Effector memory CD8-positive, alpha-beta T cell (primary cell): ENCODE measurements at places on chromosomes 1 and 21.

- H3K27me3 ChIP-seq = peaks cover 38% of the 10 kb centered on the region
- H3K36me3 ChIP-seq = no peaks in the 10 kb centered on the region
- DNase-seq = no peak
Observed at GRCh38 chr1:29362764-29363163, 126.4 kb downstream of the PTPRU start.

DNA sequence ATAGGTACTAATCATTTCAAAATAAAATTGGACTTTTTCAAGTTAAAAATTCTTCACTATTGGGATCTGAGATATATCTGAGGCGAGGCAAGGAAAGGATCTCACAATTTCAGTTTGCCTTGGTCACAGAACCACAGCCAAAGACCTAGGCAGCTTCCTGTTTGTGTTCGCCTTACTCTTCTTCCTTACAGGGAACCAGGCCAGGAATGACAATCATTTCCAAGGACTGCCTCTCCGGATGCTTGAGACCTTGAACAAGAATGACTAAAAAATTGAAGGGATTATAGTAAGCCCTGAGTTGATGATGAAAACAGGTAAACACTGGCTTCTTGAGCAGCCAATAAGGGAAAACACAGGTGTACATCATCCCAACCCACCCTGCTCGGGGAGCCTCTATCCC lies 35.2 kb upstream of the SERBP1 start:
- H3K27ac ChIP-seq = no peak overlapping the region
- H3K4me1 ChIP-seq = no peaks in the 10 kb centered on the region
- peaks cover 7% of the 10 kb centered on the region for H3K27me3 ChIP-seq
- no peaks in the 10 kb centered on the region for H3K36me3 ChIP-seq
- H3K4me3 ChIP-seq = no peak overlapping the region

DNA sequence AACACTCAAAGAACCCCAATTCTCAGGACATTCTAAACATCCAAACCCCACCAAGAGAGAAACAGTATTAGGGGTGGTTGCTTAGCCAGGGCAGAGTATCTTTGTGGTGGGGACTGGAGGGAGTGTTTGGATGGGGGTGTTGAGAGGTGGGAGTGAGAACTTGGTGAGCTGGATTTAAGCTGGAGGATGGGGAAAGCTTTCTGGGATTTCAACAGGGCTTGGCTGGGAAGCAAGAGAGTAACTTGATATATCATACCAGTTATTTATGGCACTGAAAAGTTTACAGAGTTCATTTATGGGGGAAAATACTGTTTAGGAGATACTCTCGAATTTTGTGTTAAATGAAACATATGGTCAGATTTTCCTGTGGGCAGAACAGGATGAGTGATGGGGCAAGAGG lies 6.8 kb upstream of the CNIH3 start:
- no peak overlapping the region for H3K4me3 ChIP-seq
- no peaks in the 10 kb centered on the region for H3K4me1 ChIP-seq
- no peaks in the 10 kb centered on the region for H3K36me3 ChIP-seq

DNA sequence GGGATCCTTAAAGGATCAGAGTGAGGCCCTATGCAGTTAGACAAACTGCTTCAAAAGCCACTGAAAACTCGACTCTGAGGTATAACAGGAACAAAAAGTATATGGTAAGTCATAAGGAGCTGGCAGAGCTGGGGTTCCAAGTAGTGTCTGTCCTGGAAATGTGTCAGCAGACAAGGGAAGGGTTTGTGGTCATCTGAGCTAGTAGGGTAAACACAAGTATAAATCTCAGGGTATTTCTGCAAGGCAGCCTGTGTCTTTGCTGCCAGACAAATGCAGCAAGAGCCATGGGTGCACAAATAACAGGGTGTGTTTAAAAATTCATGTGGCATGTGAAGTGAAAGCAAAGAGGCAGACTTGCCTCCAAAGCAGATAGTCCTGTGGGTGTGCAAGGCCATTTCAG lies 759.0 kb upstream of the ADAMTS5 start:
- H3K4me3 ChIP-seq = no peak overlapping the region
- DNase-seq = no peak
- H3K27ac ChIP-seq = no peak overlapping the region
- no peaks in the 10 kb centered on the region for H3K36me3 ChIP-seq

DNA sequence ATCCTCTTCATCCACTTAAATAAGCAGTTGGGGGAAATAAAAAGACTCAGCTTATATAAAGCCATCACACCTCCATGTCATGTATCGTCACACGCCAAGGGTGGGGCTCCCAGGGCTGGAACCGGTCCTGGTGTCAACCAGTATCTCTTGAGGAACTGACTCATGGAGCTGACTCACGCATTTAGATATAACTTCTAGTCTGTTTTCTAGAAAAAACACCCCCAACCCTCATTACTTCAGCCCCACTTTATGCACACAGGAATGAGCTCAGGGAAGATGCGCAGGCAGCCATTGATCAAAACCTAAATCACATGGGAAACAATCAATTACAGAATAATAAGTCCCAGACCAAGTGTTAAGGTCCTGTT lies 6.9 kb upstream of the IL22RA1 start:
- peaks cover 9% of the 10 kb centered on the region for H3K4me1 ChIP-seq
- peaks cover 81% of the 10 kb centered on the region for H3K27me3 ChIP-seq
- no peak for DNase-seq
- no peak overlapping the region for H3K4me3 ChIP-seq
- H3K27ac ChIP-seq = no peak overlapping the region

- peaks cover 3% of the 10 kb centered on the region for H3K36me3 ChIP-seq
- peaks cover 23% of the 10 kb centered on the region for H3K4me1 ChIP-seq
- H3K4me3 ChIP-seq = no peak overlapping the region
- peaks cover 6% of the 10 kb centered on the region for H3K27me3 ChIP-seq
- H3K27ac ChIP-seq = no peak overlapping the region
Observed at GRCh38 chr21:34642211-34643075, 26.4 kb upstream of the CLIC6 start.

DNA sequence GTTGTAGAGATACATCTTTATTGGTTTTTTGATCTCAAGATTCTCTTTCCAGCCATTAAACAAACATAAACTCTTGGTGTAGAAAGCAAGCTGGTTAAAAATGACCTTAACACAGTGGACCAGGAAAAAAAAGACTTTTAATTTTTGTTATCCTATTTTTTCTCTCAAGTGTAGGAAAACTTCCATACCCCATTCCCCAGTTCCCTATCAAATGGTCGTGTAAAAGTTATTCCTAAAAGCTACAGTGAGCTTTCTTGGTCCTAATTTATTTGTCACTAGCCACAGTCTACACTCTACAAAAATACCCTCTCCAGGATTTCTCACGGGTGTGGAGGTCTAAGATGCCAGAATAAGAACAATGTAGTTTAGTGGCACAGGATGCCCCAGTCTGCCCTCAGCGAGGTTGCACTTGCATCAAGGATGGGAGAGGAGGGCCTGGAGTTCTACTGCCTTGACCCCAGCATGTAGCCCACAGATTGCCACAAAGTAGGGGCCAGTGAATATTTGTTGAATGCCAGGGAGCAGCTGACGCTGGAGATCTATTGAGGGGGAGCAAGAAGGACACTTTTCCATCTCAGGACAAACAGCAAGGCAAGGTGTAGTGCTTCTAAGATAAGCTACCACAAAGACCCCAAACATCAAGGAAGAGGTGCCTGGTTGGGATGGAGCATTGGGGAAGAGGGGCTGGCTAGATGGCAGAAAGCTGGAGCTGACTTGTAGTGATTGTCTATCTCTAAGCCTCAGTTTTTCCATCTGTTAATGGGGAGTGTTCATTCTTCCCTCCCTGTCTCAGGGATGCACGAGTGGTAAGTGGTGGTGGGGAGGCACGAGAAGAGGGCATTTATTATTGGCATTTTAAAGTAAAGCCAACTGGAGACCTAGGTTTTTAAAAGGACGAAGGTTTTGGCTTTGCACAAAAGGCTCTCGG lies 1.8 kb downstream of the MYCL start:
- H3K27me3 ChIP-seq = peaks cover 84% of the 10 kb centered on the region
- no peaks in the 10 kb centered on the region for H3K4me1 ChIP-seq
- no peaks in the 10 kb centered on the region for H3K36me3 ChIP-seq
- peak overlapping the region; percentile 63 for H3K4me3 ChIP-seq

GRCh38 chr1:13764588-13765332 lies 64.8 kb downstream of the PRDM2 start:
- peak overlapping the region; percentile 66 for H3K27ac ChIP-seq
- peaks cover 65% of the 10 kb centered on the region for H3K36me3 ChIP-seq
- DNase-seq = no peak
- peaks cover 64% of the 10 kb centered on the region for H3K4me1 ChIP-seq

DNA sequence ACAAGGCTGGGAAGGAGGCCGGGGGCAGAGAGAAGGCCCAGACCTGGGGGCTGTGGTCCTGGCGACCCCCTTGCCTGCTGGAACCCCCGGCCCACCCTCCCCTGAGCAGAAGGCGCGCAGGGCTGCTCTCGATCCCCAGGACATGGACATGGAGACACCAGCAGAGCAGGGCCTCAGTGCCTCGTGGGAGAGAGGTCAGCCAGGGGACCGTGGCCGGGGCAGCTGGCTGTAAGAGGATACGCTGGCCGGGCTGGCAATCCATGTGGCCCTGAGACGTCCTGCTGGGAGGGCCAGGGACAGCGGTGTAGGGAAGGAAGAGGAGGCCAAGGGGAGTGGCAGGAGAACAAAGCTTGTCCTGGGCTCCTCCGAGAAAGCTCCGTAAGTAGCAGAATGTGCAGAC lies 132.2 kb downstream of the CASZ1 start:
- H3K27me3 ChIP-seq = no peaks in the 10 kb centered on the region
- H3K4me3 ChIP-seq = no peak overlapping the region
- peaks cover 21% of the 10 kb centered on the region for H3K36me3 ChIP-seq
- DNase-seq = no peak

GRCh38 chr1:243710467-243710866 lies 139.6 kb downstream of the AKT3 start:
- H3K27me3 ChIP-seq = no peaks in the 10 kb centered on the region
- H3K27ac ChIP-seq = peak overlapping the region; percentile 73
- peaks cover 44% of the 10 kb centered on the region for H3K4me1 ChIP-seq
- no peaks in the 10 kb centered on the region for H3K36me3 ChIP-seq

DNA sequence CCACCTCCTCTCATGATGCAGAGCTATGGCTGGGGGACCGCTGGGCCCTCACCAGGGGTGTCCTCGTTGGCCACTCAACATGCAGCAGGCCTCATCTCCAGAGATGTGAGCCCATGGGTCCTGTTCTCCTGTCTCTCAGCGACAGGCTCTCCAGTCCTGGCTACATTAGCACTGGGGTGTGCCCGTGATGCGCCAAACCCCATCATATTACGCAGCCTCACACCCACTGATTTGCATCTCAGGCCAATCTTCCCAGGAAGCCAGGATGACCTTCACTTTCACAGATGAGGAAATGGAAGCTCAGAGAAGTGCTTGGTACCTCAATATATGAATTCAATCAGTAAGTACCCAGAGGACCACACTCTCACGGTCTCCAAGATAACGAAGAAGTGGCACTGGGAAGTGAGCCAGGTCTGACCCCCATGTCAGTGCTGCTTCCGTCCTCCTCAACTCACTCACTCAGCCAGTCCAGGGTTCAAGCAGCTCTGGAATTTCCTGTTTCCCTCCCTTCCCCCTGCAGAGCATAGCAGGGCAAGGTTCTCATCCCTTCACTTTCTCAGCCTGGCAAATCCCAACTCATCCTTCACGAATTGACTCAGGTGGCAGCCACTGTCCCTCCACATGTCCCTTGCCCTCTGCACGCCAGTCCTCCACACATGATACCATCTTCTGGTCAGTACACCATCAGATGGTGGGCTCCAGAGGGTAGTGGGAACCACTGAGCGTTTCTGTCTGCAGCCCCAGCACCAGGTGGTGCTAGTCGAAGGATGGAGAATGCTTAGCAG lies 28.9 kb upstream of the EVA1B start:
- no peak for DNase-seq
- H3K27me3 ChIP-seq = no peaks in the 10 kb centered on the region
- H3K4me3 ChIP-seq = no peak overlapping the region
- peaks cover 46% of the 10 kb centered on the region for H3K36me3 ChIP-seq
- H3K27ac ChIP-seq = no peak overlapping the region
